Right kidney (tissue), 9 donors: ENCODE measurements at places on chromosomes 13 and 19.

GRCh38 chr13:109159650-109160309 is 530.4 kb downstream of the MYO16 start:
- no peak for DNase-seq

DNA sequence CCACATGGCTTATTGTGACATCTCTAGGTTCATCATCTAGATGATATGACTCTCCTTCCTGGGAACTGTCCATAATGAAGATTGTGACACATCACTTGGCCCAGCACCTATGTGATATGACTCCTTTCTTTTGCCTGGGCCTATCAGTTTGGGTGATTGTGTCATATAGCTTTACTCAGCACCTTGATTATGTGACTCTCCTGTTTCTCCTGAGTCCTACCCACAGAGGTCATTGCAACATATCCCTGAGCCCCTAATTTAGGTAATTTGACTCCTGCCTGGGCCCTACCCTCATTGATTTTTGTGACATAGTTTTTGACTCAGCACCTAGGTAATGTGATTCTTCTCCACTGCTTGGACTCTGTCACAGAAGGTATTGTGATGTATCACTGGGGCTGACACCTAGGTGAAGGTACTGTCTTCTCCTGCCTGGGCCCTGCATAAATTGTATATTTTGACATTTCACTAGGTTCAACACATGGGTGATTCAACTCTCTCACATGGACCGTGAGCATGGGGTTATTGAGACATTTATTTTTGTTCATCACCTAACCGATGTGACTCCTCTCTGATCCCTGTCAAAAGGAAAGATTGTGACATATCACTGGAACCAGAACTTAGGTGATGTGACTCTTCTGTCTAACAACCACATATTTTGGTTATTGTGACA is 26.2 kb upstream of the ZNF254 start:
- no peak for DNase-seq

GRCh38 chr13:114200399-114200911 is 21.4 kb downstream of the CFAP97D2 start:
- DNase-seq = peak; percentile 44

- DNase-seq = no peak
Measured at GRCh38 chr19:28823338-28823961, 389.5 kb downstream of the UQCRFS1 start.
